DMS79 (cell line): ENCODE measurements at places on chromosomes 6 and 20.

DNA sequence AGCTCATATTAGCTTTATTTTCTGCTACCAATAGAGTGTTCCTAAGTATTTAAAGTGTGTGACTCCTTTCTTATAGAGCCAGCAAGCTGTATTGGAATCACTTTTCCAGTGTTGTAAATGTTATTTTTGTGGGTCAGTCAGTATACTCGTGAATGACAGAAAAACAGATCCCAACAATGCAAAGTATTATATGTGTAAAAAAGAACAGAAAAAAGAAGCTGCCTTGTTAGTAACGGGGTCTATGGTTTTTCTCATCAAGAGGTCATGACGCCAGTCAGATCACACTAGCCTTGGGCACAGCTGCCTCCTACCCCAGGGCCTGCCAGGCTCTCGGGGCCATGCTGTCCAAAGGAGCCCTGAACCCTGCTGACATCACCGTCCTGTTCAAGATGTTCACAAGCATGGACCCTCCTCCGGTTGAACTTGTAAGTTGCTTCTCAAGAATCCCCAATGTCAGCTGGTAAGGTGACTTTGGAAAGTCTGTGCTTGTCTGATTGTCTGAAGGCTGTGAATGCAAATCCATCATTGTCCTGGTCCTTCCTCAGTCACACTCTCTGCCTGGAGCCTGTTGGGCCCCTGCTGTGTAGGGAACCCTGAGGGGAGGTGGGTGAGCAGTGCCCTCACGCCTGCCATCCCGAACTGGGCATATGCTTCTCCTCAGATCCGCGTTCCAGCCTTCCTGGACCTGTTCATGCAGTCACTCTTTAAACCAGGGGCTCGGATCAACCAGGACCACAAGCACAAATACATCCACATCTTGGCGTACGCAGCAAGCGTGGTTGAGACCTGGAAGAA lies 9.8 kb downstream of the NELFCD start:
- no peak for DNase-seq

- no peak for DNase-seq
Measured at GRCh38 chr6:150312844-150313584, 55.8 kb upstream of the IYD start.

GRCh38 chr6:17867880-17868279 lies 119.6 kb downstream of the KIF13A start:
- DNase-seq, result no peak

DNA sequence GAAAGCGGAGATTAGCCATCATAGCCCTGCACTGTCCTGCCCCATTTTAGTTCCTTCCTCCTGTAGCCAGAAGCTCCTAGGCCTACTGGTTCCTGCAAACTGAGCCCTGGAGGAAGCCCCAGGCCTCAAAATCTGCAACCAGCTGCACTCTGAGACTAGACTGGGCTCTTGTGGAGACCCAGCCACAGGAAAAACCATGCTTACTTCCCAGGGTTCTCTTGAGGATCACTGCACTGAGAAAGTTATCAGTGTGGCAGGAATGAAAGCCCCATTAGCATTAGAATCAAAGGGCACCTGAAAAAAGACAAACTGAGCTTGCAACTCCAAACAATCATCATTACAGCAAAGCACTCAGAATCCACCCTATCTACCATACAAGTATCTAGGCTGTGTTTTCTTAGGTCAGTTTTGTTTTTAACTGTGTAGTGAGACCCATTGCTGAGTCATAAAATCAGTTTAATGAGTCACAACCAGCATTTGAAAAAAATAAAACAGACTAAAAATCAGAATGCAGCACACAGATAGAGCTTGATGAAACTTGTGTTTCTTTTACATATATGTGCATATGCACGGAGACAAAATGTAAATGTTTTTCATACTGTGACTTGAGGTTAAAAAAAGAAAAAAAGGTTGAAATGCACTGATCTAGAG lies 91.0 kb downstream of the UNC5CL start:
- DNase-seq, result no peak

- no peak for DNase-seq
Measured at GRCh38 chr6:20839630-20840029, 305.4 kb downstream of the CDKAL1 start.

- no peak for DNase-seq
Measured at GRCh38 chr6:25341203-25341552, 62.0 kb downstream of the CARMIL1 start.

- DNase-seq, result no peak
Measured at GRCh38 chr6:43253401-43253800, 10.1 kb downstream of the TTBK1 start.

- DNase-seq, result no peak
Measured at GRCh38 chr6:106790149-106790770, 160.9 kb downstream of the QRSL1 start.

DNA sequence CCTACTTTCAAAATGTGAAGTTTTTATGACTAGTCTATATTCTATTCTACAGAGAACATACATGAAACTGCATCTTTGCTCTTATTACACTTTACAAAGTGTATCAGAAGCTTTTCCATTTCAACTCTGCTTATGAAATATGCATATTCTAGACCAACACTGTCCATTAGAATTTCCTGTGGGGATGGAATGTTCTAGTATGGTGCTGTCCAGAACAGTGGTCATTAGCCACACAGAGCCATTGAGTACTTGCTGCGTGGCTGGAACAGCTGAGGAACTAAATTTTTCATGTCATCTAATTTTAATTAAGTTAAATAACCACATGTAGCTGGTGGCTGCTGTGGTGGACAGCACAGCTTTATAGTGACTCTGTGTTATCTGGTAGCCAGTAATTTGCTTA lies 105.9 kb upstream of the PDE10A start:
- DNase-seq, result no peak

- DNase-seq, result no peak
Measured at GRCh38 chr6:12598919-12599318, 117.6 kb upstream of the PHACTR1 start.

- peak; percentile 58 for DNase-seq
Measured at GRCh38 chr6:37481711-37482605, 17.7 kb downstream of the CCDC167 start.

GRCh38 chr20:18324596-18325089 lies 36.3 kb downstream of the ZNF133 start:
- DNase-seq, result no peak

DNA sequence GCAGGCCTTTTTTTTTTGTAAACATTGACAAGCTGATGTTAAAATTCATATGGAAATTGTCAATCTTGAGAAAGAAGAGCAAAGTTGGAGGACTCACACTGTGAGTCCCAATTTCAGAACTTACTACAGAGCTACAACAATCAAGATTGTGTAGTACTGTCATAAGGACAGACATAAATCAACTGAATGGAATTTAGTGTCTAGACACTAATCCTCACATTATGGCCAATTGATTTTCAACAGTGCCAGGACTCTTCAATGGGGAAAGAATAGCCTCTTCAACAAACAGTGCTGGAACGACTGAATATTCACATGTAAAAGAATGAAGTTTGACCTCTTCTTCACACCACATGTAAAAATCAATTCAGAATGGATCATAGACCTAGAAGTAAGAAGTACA lies 60.8 kb downstream of the TGM2 start:
- no peak for DNase-seq

DNA sequence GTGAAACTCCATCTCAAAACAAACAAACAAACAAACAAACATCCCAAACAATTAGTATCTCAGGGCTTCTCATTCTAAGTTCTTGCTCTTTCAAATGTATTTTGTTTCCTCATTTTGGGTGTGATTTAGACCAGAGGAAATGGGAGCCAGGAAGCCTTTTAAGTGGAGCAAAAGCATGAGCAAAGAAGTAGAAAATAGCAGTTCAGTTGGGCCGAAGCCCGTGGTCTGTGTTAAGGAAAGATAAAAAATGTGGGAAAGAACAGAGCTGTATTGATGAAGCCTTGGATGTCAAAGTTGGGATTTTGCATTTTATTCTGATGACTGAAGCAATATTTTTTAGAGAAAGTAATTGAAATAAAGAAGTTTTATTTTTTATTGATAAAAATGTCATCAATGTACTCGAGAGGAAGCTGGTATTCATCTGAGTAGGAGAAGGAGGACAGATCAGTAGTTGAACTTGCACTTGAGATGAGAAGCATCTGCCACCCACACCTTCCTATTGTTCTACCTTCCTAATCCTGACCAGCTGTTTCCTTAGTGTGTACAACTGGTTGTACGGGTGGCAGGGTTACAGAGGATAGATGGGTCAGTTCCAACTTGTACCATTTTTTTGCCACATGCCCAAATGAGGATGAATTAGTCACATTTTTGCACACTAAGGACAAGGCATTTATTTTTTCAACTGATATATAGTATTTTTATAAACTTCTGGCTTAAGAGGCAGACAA lies 56.1 kb downstream of the KIAA0408 start:
- no peak for DNase-seq
